ENCODE measurements at places on chromosomes 2 and 18. TPM values are rescaled to one million over a fixed set of nuclear protein-coding genes. Genes with fewer than 3 reads are reported as not detected.

- no peak overlapping the region for H3K4me3 ChIP-seq
- no peaks in the 10 kb centered on the region for H3K4me1 ChIP-seq
- no peaks in the 10 kb centered on the region for H3K36me3 ChIP-seq
- DNase-seq = no peak
- H3K27me3 ChIP-seq = no peaks in the 10 kb centered on the region
- no peak overlapping the region for H3K27ac ChIP-seq
Observed at GRCh38 chr2:109293663-109294062, 164.7 kb downstream of the SH3RF3 start.

DNA sequence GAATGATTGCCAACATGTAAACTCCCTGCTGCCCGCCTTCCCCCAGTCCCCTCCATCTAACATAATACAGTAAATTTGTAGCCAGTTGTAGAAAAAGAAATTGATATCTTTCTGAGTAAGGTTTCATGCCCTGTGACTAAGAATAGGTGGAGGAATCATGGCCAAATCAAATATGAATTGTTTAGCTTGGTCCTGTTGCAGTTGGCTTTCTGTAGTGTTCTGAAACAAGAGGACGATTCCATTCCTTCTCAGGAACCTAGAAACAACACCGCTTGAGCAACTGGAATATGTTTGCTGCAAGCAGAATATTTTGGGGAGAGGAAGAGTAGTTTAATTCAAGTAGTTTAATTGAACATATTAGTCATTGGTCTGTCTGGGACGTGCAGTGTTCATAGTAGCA, 7.0 kb upstream of the DRC1 start:
- H3K27me3 ChIP-seq = no peaks in the 10 kb centered on the region
- no peak overlapping the region for H3K27ac ChIP-seq
- DNase-seq = no peak
- H3K4me3 ChIP-seq = no peak overlapping the region
- H3K4me1 ChIP-seq = peaks cover 20% of the 10 kb centered on the region
- peaks cover 15% of the 10 kb centered on the region for H3K36me3 ChIP-seq

GRCh38 chr2:61658841-61659780, 121.0 kb upstream of the XPO1 start:
- H3K4me3 ChIP-seq = no peak overlapping the region
- no peaks in the 10 kb centered on the region for H3K36me3 ChIP-seq
- DNase-seq = no peak

- no peak overlapping the region for H3K27ac ChIP-seq
- H3K4me1 ChIP-seq = peaks cover 3% of the 10 kb centered on the region
- DNase-seq = no peak
- peaks cover 8% of the 10 kb centered on the region for H3K27me3 ChIP-seq
- no peak overlapping the region for H3K4me3 ChIP-seq
- H3K36me3 ChIP-seq = no peaks in the 10 kb centered on the region
Observed at GRCh38 chr18:8656232-8656631, 47.0 kb downstream of the RAB12 start.

GRCh38 chr2:22521620-22522019, 863.4 kb upstream of the KLHL29 start:
- H3K4me1 ChIP-seq = no peaks in the 10 kb centered on the region
- H3K27me3 ChIP-seq = no peaks in the 10 kb centered on the region
- no peaks in the 10 kb centered on the region for H3K36me3 ChIP-seq
- no peak overlapping the region for H3K27ac ChIP-seq
- no peak for DNase-seq

DNA sequence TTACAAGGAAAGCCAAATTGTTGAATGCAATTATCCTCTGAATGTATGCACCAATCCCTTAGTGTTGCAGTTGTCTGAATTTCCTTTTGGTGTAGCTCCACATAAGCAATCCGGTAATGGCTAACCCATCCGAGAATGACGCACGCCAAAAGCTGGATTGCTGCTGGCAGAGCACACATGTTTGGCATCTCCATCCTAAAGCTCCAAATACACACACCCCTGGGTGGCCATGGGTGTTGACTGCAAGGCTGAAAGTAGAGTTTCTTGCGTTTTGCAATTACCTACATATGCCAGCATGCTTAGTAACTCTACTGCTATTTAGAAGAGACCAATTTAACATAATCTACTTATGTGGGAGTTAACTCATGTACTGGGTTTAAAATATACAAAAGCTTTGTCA, 53.1 kb downstream of the KCTD1 start:
- no peaks in the 10 kb centered on the region for H3K4me1 ChIP-seq
- DNase-seq = no peak
- no peaks in the 10 kb centered on the region for H3K36me3 ChIP-seq
- H3K27me3 ChIP-seq = no peaks in the 10 kb centered on the region
- H3K27ac ChIP-seq = no peak overlapping the region
- no peak overlapping the region for H3K4me3 ChIP-seq

TMEM169 gene
- total RNA-seq = 1.6 TPM

MARCHF4 gene
- not detected for total RNA-seq
